ENCODE measurements at places on chromosomes 3 and 15.
A peak's percentile ranks its signal among the peaks of the same experiment; 100 is the strongest.

DNA sequence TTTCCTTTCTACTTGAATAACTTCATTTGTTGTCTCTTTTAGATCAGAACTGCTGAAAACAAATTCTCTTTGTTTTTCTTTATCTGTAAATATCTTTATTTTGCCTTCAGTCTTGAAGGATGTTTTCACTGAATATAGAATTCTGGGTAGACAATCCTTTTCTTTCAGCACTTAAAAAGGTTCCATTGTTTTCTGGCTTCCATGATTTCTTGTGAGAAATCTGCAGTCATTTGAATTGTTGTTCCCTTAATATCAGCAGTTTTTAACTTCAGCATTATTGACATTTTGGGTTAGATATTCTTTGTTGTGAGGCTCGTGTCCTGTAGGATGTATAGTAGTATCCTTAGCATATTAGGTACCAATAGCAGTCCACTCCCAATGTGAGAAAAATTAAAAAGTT lies 65.8 kb downstream of the SV2B start:
- no peak for DNase-seq

DNA sequence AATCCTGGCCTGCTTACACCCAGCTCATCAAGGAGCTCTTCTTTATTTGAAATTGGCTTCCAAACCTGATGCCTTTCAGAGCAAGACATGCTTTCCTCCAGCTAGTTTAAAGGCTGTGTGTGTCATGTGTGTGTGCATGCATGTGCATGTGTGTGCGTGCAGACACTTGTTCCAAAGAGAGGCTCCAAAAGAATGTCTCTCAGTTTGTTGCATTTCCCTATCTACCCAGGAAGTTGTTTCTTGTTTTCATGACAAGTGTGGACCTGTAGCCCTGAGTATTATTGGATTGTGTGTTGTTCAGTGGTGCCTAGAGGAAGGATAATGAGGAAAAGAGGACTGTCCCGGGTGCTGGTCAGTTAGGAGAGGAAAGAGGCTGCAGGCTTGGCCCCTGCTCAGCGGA lies 240.0 kb downstream of the THSD4 start:
- DNase-seq = no peak

GRCh38 chr3:43948013-43948412 lies 257.3 kb downstream of the ABHD5 start:
- peak; percentile 49 for DNase-seq

GRCh38 chr3:95343767-95344166 lies 1280.9 kb downstream of the NSUN3 start:
- no peak for DNase-seq

- DNase-seq = no peak
Observed at GRCh38 chr3:193776626-193777358, 183.8 kb downstream of the OPA1 start.

DNA sequence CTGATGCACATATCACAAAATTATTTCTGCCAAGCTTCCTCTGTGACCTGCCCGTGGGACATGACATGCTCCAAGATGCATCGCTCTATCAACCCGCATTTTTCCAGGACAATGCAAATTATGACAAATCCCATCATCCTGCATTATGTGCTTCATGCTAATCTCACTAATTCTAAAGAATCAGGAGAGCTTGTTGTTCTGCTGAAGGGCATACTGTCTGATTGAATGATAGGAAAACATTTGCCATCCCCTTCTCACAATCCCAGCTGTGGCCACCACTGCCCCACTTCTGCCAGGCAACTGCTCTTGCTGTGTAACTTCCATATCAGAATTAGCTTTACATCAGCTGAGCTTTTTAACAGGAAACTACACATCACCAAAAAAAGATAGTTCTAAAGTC lies 203.5 kb upstream of the NANOGP8 start:
- DNase-seq = no peak

GRCh38 chr3:66383998-66384745 lies 116.7 kb downstream of the LRIG1 start:
- no peak for DNase-seq

DNA sequence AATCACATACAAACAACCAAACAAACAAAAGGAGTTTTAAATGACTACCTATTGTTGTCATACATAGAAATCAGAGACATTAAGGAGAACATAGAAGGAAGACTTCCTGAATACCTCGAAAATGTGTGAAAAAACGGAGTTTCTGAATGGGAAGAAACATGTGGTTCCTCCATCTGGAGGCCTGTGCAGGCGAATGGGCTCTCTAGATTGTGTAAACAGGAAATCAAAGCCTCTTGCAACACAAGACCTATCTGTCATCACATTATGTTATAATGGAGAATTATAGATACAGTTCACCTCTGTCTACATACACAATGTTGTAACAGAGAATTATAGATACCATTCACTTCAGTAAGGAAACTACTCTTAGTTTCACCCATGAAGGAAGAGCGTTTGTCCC lies 44.1 kb downstream of the RUBCN start:
- DNase-seq = no peak

DNA sequence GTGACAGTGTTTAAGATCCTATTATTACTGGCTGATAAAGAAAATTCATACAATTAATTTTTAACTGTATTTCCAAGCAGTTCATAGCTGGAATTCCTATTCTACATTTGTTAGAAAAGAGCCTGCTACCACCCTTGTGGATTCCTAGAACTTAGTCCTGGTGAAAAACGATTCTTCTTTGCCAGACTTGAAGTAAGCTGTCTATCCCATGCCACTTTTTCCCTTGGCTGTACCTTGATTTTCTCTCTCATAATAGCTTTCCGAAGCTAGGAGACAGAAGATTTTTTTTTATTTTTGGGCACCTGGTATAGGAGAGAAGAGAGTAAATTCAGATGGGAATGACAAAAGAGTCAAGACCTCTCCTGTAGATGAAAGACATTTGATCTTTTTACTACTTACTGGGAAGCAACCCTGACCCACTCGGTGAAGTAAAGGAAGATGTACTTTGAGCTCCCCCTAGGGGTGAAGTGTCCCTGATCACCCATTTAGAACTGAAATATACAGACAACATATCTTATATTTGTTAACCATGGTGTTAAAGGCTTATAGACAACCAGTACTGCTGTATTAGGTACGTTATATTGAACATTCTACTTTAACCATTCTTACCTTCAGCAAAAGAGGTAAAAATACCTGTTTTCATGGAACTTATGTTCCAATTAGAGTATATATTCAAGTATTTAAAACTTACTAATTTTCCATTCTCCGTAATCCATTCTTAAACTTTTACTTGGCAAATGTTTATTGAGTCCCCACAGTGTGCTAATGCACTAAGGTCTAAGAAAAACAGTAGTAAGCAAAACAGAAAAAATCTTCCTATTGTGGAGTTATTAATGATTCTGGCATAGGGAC lies 36.2 kb upstream of the C3orf38 start:
- peak; percentile 86 for DNase-seq

- no peak for DNase-seq
Observed at GRCh38 chr15:43941071-43941470, 114.3 kb downstream of the WDR76 start.

GRCh38 chr3:150771600-150771999 lies 8.6 kb upstream of the SIAH2 start:
- no peak for DNase-seq

DNA sequence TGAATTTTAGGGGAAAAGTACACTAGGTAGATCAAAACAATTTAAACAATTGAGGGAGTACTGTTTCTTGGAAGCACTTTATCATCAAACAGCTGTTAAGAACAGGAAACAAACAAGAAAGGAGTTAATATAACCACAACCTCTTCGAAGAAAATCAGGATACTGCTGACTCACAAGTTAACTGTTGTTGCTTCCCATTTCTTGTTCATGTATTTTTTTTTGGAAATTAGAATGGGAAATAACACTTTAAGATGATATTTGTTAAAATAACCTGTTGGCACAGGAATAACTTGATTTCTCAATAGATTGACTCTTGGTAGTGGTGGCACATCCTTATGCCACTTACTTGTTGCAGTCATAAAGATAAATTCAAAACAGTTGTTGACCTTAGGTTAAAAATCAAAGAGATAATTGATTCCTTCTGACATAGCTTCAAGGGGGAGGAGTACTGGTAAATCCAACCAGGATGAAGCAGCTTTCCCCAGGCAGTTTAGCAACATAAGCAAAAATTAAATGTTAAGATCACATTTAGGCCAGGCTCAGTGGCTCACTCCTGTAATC lies 3.3 kb downstream of the BNIP2 start:
- DNase-seq = no peak

GRCh38 chr15:44529864-44530604 lies 6.9 kb upstream of the EIF3J start:
- no peak for DNase-seq

DNA sequence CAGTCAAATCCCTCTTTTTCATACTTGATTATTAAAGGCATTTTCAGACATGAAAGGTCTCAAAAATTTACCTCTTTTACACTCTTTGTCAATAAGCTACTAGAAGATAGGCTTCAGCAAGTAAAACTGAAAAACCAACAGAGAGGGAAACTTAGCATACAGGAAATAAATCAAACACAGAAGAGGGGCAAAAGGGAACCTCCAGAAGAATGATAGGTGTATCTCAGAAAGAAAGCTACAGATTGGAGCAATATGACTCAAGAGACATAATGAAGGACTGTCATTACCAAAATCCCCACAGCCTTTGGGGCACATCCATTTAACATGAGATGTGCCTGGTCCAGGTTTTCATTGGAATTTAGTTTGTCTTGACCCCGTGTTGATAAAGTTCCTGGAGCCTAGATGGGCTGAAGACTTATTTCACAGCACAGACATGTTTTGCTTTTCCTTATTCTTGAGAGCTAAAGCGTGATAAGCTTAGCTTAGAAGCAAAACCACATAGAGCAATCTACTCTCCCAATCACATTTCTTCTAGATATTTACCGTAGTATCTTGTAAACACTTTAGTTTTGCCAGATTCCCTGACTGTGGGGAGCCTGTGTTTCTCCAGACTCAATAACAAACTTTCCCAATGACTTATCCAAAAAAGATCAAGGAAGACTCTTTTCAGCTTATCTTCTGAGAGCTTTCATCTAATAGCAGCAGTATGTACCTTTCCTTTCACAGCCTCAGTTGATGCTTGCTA lies 11.7 kb downstream of the LRRFIP2 start:
- DNase-seq = no peak

DNA sequence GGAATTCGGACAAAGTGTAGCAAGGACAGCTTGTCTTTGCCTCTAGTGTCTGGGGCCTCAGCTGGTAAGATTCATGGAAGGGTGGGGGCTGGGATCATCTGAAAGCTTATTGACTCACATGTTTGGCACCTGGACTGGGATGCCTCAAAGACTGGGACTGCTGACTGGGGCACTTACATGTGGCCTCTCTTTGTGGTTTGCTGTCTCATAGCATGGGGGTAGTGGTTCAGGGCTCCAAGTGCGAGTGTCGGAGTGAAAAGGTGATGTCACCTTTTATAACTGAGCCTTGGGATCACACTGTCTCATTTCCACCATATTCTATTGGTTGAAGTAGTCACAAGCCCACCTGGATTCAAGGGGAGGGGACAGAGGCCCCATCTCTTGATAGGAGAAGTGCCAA lies 6.8 kb downstream of the MFSD1 start:
- peak; percentile 64 for DNase-seq

DNA sequence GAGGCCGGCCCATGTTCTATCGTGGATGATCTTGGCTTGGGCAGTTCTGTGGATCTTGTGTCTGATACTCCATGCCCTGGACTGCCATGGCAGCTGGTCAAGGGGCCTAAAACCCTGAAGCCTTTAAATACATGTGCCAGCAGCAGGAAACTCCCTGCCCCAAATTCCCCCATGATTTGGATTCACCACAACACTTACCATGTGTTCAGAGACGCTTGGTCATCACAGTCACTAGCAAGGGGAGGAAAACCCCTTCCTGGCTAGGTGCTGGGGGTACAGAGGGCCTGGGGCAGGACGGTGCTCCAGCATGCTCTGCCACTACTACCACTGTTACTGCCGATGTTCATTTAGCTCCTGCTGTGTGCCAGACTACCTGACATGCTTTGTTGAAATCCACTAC lies 94.4 kb downstream of the DNAJB8 start:
- DNase-seq = no peak

- DNase-seq = no peak
Observed at GRCh38 chr15:95988574-95988887, 342.0 kb upstream of the NR2F2 start.

DNA sequence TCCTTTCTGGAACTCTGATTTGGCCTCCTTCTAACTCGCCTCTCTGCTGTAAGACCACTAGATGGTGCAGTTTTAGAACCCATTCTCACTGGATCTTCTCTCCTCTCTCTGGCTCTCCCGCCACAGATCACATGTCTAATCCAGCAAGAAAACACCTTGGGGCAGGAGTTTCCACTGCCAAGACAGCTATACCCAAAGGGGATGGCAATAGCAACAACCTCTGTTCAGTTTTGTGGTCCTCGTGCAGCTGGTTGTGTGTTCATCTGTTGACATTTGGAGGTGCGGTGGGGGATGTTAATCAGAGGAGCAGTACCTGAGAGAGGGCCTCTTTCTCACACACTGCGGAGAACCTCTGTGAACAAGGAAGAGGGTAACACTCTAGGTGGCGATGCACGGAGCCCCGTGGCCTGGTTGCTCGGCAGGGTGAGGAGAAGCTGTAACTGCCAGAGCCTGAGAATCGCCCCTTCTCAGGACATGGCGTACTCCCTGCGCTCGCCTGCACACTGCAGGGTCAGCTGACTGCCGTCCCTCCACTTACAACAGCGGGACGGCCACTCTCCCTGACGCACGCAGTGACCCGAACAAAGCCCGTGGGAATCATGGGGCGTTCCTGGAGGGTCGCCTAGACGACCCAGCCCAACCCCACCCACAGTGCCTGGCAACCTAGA lies at the start of gene TEX55:
Gene TEX55, plus strand, starts transcription at position 666 of the 668 bp plus-strand sequence. CDS start 25 bp downstream, outside the sequence.
- peak; percentile 87 for DNase-seq

DNA sequence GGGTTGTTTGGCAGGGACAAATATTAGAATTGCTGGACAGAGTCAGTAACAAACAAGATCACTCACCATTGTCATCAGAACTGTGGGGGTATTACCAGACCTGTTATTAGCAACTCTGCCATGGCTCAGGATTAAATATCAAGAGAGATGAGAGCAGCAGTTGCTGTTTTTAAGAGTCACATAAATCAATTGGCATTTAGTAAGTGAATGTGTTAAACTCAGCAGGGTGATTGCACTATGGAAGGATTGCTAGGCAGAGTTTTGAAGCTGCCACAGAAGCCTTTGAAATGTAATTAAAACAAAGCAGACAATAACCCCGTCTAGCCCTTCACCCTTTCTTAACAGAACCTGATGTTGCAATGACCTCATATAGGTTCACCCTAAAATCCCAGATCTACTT lies 238.8 kb downstream of the GAP43 start:
- DNase-seq = no peak

DNA sequence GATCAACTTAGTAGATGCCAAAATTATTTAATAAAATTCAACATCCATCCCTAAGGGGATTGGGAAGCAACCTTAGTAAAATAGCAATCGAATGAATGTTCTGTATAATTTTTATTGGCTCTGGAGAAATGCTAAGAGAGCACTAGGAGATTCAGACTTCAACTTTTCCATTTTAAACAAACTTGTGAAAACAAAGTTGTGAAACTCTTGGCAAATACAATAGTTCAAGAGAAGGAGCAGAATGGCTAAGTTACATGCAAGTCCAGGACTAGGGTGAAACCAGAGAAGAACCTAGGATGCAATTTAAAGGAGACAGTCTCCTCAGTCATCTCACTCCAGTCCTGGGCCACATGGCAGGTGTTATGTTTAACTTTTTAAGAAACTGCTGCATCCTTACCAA lies 16.7 kb upstream of the ZNF280D start:
- DNase-seq = no peak
